ENCODE measurements at places on chromosomes 3 and 15.

GRCh38 chr3:186180151-186180550, 71.3 kb upstream of the ETV5 start:
- peak; percentile 13 for DNase-seq

GRCh38 chr3:14467814-14468620, 65.6 kb downstream of the SLC6A6 start:
- DNase-seq, result peak; percentile 46

- no peak for DNase-seq
Measured at GRCh38 chr3:171804618-171805389, 5.5 kb downstream of the PLD1 start.

- no peak for DNase-seq
Measured at GRCh38 chr3:24433838-24434591, 60.6 kb downstream of the THRB start.

GRCh38 chr3:38575279-38575843, 74.1 kb downstream of the SCN5A start:
- DNase-seq, result no peak

- no peak for DNase-seq
Measured at GRCh38 chr15:78083186-78083585, 5.7 kb upstream of the TBC1D2B start.
